ENCODE measurements at places on chromosomes 2 and 18.

DNA sequence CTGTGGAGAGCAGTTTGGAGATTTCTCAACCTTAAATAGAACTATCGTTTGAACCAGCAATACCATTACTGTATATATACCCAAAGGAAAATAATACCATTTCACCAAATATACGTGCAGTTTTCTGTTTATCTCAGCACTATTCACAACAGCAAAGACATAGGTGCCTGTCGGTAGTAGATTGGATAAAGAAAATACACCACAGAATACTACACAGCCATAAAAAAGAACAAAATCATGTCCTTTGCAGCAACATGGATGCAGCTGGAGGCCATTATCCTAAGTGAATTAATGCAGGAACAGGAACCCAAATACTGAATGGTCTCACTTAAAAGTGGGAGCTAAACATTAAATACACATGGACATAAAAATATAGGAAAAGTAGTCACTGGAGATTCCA lies 81.3 kb downstream of the SMCHD1 start:
- no peak for DNase-seq

GRCh38 chr18:79427368-79428225 lies 31.9 kb downstream of the NFATC1 start:
- no peak for DNase-seq

- no peak for DNase-seq
These were observed 79.3 kb upstream of the RNU4ATAC start for GRCh38 chr2:121451398-121451797.

DNA sequence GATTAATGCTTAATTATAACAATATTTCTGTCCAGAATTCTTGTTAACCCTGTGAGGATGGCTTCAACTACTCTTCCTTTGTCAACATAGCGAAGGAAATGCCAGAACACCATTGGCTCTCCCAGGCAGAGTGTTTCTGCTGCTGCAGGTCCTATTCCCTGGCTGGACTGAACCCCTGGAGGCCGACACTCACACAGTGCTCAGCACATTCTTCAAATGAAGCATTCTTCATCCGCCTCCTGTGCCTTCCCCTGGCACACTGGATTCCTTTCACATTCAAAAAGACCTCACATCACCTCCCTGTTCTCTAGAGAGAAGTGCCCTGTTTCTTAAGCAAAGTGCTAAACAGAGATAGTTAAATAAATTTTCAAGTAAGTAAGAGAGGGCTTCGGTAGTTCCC lies 187.3 kb upstream of the MSH6 start:
- DNase-seq: no peak

- DNase-seq: peak; percentile 81
These were observed at the start of gene IMPACT for GRCh38 chr18:24426398-24427294. TSS of gene IMPACT (plus strand) at chr18:24426670. CDS start at chr18:24426757, 87 bp downstream.

DNA sequence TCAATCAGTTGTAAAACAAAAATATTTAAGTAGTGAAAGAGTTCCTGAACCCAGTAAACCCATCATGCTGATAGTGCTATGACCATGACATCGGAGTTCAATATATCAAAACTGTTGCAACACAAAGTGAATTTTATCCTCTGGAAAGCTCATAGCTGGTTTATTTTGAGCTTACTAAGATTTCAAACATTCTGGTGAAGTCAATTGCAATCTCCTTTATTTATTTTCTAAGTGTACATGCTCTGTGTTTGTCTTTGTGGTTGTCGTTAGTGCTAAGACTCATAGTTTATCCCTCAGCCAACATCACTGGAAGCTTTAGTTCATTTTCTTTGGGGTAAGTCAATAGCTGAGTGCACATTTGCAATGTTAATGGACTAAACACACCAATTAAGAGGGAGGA lies 91.9 kb downstream of the QPCT start:
- no peak for DNase-seq

DNA sequence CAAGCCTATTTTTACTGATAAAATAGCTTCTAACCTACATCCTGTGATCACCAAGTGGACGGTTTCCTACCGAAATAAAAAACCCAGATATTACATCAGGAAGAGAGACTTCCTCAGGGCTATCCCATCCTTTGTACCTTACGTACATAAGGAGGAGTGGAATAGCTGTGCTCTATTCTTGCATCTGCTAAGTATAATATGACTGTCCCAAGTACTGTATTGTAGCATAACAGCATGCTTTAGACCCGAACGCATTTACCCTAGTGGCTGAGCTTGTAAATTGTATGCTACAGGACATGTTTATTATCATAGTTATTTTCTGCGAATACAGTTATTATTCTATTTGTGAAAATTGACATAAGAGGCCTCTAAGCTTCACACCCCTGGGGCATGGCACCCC lies 302.4 kb downstream of the CLIP4 start:
- DNase-seq: no peak

DNA sequence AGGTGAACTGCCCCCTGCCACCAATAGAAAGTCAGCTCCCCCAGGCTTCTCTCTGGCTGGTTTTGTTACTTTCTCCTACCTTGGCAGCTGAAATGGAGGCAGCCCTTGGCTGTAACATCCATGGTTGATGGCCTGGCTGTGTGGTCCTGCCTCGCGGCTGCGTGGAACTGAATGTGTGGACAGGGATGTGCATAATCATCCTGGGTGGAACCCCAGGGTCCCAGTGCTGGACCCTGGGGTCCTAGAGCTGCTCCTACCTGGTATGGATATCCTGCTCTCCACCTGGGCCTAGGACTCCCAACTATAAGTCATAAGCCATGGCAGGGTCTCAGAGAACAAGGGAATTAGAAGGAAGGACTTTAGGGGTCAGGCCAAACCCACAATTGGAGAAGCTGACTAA lies 93.5 kb downstream of the CAPN13 start:
- DNase-seq: no peak

DNA sequence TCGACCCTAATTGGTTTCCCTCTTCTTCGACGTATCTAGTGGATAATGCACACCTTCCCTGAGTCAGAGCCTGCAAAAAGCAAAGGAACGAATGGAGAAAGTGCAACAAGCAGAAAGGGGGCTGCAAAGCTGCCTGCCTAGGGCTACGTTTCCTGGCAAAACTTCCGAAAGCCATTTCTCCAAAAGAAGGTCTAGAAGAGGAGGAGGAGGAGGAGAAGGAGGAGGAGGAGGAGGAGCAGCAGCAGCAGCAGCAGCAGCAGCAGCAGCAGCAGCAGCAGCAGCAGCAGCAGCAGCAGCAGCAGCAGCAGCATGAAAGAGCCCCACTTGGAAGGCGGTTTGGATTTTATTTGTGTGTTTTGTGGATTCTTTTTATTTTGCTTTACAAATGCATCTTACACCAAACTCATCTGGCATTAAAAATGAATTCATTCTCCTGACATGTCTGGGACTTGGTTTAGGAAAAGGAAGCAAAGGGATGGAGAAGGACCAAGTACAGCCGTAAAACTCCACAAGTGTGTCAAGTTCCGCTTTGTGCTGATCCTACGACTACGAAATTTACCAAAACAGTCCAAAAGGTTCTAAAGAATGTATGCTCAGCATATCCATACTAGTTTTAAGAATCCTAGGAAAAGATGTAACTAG lies 2.0 kb downstream of the TCF4 start:
- DNase-seq: no peak

DNA sequence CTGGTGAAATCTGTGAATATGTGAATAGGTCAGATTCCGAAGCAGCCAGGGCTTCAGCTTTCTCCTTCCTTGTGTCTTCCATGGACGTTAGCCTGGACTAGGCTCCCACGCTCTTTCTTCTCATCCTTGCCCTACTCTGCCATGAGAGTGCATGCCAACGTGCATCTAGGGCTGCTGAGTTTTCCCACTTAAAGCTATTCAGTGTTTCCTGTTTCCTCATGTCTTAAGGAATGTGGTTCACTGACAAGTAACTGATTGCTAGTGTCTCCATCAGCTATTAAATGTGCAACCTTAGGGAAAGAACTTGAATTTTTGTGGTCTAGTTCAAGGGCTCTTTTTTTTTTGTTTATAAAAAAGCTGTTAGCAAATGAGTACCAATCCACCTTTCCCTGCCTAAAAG lies 642.3 kb upstream of the LINC00305 start:
- DNase-seq: no peak

Measured in activated CD4-positive, alpha-beta memory T cell treated with anti-CD3 and anti-CD28 coated beads for 36 hours (primary cell).